ENCODE measurements at places on chromosomes 2 and 18.
A peak's percentile ranks its signal among the peaks of the same experiment; 100 is the strongest.

GRCh38 chr18:9902832-9903231 lies 11.0 kb upstream of the VAPA start:
- DNase-seq: no peak

- DNase-seq: no peak
These were observed 295.1 kb upstream of the RAB12 start for GRCh38 chr18:8314124-8314523.

DNA sequence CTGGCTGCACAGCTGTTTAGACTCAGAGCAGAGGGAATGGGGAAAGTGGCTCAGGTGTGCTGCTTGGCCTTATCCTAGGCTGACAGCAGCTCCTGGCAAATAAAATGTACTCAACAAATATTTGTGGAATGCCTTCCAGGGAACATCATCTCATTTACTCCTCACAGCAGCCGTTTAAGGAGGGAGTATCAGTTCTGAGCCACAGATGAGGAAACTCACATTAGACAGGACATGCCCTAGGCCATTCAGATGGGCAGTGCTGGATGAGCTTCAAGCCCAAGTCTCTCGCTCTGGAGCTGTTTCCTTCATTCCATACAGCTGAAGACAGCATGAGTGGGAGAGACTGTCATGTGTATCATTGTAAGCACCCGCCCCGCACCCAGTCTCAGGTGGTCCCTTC lies 129.6 kb upstream of the CNGA3 start:
- no peak for DNase-seq

- no peak for DNase-seq
These were observed 172.3 kb downstream of the SMAD7 start for GRCh38 chr18:48778344-48779011.

- no peak for DNase-seq
These were observed 445.7 kb upstream of the TRIB2 start for GRCh38 chr2:12270876-12271588.

DNA sequence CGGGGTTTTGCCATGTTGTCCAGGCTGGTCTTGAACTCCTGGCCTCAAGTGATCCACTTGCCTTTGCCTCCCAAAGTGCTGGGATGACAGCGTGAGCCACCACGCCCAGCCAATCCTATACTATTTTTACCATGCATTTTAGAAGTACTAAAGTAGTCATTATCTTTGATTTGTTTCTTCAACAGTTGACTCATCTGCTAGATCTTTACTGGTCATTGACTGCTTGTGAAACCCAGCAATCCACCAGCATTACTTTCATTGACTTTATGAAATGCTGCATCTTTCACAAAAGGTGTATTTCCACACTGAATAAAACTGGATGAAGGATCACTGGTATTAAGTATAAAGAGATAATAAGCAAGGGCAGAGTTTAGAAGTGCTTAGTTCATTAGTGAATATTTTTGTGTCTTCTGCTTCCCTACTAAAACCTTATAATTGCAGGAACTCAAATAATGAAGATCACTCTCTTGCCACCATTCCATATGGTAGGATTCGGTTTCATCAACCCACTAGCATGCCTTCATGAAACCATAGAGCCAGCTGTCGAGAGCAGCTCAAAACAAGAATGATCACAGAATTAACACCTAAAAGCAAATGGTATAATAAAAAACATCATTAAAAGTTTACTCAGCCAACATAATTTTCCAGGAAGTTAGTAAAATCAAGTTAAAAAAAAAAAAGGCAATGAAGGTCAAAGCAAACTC lies 33.1 kb downstream of the IRS1 start:
- DNase-seq: no peak

DNA sequence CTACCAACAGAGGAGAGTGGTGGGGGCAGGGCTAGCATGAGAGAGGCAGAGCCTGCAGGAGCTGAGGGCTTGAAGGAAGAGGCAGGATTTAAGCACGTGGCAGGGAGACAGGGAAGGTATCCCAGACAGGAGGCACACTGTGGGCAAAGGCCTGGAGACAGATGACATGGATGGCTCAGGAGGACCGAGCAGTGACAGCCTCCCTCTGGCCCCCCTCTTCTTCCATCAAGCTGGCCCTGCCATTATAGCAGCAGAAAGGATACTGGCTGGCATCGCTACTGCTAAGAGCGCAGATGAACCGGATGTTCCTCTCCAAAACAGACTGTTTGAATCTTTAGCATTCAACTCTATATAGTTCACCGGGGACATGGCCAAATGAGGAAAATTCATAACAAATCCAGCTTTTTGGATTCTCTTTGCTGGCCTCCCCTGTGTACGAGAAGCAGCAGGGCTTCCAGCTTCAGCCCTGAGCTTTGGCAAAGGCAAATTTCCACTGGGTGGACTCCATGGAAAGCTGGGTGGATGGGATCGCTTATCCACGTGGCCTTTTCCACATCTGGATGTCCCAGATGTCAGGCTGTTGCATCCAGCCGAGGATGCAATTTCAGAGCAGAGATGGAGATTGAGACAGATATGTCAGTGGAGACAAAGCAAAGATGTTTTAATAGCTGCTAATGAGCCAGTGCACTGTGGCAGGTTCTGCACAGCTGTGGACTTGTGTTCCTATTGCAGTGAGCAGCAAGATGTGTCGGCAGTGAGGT lies 36.2 kb downstream of the CAPN13 start:
- no peak for DNase-seq

DNA sequence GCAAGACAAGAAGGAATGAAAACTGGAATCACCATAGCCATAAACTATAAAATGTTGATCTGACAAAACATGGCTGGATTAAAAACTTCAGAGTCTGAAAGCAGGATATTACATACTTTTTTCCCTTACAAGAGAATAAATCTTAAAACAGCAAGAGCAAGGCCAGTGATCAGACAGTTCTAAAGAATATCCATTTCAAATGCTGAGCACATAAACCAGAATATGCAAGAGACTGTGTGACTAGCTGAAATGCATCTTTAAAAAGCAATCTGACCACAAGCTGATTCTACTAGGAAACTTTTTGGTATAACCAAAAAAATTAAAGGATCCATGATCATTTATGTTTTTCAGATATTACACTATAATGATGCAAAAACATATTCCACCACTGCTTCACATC lies 120.7 kb upstream of the RNU4ATAC start:
- DNase-seq: no peak

DNA sequence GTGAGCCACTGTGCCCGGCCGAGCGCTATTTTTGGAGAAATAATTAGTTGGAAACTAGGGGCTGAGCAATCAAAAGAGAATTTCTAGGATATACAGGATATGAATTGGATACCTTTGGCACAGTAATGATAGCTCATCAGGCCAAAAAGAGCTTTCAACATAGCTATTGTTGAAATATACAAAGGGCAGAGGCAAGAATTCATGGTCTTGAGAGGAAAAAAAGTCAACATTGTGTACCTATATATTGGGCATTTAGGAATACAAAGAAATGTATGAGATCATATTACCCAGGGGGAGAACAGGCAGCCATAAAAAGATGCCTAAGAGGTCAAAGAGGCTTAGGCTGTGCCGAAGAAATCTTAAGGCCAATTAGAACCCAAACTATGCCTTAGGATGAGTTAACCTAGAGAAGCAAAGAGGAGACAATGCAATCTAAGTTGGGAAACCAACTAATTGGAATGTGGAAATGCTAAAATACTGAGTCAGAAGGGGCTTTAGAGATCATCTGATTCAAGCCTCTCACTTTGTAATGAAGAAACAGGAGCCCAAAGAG lies 99.0 kb downstream of the RBBP8 start:
- peak; percentile 85 for DNase-seq

DNA sequence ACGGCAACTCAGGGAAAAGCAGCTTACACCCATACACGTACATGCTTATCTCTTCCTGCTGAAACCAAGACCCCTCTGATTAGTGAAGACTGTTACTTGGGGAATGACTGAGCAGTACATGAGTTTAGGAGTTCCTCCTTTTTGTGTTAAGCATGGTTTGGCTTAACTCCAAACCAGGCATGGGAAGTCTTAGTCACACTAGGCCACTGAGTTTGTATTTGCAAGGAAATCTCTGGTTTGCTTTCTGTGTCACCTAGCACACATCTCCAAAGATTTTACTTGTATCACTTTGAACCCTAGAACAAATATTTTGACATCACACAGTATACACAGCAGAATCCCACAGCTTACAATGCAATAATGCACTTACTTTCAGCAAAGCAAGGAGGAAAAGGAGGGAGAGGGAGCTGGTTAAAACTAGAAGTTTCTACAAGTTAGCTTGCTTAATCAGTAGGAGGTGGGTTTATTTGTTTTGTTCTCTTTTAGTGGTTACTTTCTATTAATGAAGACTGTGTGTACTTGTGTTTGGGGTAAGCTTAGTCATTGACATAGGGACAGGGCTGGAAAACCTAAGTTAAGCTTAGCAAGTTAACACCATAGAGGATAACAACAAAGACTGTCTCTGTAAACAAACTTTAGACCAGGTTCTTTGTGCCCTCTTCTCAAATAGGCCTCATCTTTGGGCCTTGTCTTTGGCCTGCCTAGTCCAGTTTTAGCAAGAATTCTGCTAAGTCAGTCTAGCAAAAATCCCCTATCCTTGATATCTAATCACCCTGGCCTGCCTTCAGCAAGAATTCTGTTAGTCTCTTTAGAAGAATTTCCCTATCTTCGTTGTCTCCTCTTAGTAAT lies 219.4 kb downstream of the MREG start:
- peak; percentile 66 for DNase-seq

GRCh38 chr2:44083054-44083453 lies 85.6 kb upstream of the PPM1B start:
- no peak for DNase-seq

- peak; percentile 48 for DNase-seq
These were observed 128.0 kb downstream of the ARL4C start for GRCh38 chr2:234368861-234369261.

DNA sequence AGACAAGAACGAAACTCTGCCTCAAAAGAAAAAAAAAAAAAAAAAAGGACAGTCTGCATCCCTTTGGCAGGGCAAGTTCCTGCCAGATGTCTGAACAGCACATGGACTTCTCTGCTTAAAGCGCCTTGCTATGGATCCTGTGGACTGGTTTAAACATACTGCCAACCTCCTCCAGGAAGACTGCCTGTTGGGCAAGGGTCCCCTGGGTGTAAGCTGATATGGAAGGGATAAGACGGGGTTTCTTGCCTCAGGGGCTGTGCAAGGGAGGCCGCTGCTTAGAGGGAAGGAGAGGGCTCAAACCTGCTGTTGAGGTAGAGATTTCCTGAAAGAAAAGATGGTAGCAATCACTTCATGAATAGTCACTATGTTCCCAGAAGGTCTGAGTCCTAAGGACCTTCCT lies 22.2 kb downstream of the SKA1 start:
- no peak for DNase-seq

DNA sequence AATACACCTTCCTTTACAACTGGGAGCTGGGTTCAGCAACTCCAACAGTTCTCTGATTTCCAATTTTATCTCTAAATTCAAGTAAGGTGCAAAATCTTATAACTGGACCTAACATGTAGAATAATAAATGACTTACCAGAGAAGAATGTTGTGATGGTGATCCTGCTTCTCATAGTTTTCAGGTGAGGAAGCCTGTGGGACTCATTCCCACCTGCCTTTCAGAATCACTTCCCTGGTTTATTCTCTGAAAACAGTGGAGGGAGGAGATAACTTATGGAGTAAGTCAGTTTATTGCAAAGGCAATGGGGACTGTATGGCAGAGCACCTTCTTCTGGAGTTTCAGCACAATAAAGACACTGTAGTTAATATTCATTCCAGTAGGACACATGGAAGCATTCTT lies 1188.2 kb upstream of the FAM98A start:
- DNase-seq: no peak

- no peak for DNase-seq
These were observed 33.8 kb downstream of the TOGARAM2 start for GRCh38 chr2:29014811-29015421.

DNA sequence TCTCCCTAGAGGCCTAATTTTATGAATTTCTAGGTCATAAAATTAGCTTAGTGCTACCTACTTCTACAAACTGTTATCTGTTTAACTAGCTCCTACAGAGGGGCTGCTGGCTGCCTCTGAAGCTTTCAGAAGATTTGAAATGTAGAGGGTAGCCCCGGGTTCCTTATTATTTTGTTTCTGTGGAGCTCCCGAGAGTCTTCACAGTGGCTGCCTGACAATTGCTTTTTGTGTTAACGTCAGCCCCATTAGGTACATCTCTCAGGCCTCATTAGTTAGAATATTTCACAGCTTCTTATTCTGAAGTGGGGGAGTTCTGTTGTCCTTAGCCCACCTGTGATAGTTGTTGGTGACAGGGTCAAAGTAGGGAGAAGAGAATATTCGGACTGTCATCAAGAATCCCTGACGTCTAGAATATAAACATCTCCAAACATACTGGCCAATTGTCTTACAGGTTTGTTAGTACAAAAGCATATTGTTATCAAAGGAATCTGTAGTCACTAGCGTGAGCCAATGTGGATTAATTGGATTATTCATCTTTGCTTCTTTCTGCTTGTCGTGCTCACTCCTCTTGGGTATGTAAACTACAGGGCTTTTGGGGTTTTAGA lies 77.5 kb downstream of the DIS3L2 start:
- DNase-seq: no peak

DNA sequence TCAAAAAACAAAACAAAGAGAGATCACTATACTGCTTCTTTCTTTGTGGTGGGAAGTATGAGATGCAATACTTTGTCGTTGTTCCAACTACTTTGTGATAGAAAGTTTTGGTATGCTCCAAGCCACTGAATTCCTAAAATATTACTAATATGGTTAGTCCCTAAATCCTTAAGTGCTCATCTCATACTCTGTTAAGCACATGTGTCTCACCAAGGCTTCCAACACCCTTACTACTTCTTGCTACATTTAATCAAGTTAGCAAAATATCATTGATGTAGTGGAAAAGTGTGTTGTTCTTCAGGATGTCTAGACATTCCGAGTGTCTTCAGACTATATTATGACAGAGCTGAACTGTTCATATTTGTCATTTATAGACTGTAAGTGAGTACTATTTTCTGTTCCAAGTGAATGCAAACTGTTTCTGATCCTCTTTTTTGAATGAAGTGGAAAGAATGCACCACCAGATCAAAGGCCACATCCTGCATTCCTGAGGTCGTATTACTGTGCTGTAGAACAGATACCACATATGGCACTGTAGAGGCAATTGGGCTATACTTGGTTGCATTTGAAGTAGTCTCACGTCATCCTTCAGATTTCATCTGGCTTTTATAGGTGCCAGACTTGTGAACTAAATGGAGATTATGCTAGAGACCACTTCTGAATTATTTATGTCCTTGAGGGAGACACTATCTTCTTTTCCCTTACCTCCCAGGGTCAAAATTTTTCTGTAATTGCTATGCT lies 298.4 kb upstream of the ZNF521 start:
- peak; percentile 79 for DNase-seq

- DNase-seq: no peak
These were observed 46.1 kb downstream of the STPG4 start for GRCh38 chr2:47109007-47109375.

GRCh38 chr2:149346272-149346671 lies 15.9 kb downstream of the LYPD6 start:
- DNase-seq: no peak
